ACHN (cell line): ENCODE measurements at places on chromosomes 12 and 14.
A peak's percentile ranks its signal among the peaks of the same experiment; 100 is the strongest.

- no peak for DNase-seq
These were observed 33.2 kb upstream of the CD69 start for GRCh38 chr12:9793779-9794395.

DNA sequence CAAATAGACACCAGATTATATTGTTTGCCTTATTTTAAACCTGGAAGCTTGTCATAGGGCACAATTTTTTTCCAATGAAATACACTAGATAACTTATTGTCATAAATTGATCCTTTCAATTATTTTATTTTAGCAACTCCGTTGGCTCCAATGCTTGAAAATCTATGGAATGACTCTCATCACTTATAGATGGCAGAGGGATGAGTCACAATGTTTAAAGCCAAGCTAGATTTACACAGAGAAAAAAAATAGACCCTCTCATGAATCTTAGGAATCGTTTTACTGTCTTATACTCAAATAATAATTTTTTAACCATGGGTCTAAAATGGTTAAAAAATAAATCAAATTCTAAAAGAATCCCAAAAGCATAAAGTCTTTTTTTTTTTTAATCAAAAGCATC is 1276.6 kb upstream of the FLRT2 start:
- no peak for DNase-seq

DNA sequence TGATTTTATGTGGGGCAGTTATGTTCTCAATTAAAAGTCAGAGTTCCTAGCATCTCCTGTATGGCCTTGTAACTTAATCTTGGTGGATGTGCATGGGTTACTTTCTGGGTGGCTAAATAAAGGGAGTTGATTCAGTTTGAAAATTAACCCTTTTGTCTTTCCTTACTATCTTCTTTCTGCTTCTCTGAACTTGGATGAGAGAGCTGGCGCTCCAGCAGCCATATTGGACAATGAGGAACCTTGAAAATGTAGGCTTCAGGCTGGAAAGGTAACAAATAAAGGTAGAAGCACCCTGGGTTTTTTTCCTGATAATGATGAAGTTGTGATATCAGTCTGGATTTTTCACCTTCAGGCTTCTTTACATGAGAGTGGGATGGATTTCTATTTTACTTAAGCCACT is 714.1 kb upstream of the TMEM132C start:
- DNase-seq = no peak

DNA sequence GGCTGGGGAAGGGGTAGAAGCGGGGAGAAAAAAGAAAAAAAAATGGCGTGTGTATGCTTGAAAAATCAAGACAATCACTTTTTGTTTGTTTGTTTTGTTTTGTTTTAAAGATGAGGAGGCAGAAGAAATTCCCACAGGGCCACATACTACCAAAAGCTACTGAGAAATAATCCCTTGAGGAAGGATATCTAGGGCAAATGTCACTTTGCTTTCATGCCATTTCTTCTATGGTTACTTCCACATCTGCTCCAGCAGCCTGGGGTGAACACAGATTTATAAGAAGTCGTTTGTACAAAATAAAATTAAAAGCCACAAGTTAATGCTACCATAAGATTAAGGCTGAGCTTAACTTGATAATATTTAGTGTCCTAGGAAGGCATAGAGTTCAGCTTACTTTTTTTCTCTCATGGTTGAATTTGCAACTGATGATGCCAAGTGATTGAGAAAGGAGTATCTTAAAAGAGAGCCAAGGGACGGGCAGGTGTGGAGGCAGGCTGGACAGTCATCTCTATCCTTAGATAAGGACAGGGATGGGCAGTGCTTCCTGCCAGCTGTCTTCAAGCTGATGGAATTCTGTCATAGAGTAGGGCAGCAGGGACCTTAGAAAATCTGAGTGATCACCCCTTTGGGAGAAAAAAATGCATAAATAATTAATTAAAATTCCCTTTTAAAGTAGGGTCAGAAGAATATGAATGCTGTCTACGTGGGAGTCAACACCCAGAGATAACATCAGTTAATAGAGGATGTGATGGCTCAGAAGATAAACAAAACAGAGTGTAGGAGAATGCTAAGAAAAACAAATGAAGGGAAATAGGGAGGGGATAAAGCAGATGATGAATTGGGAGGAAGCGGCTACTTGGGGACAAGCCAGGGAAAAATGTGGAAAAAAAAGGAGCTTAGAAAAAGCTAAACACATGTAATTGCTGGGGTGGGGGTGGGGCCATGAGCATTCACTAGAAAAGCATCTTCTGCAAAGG is 57.1 kb downstream of the DYRK2 start:
- DNase-seq = no peak

GRCh38 chr14:71583194-71583593 is 349.0 kb upstream of the RGS6 start:
- DNase-seq = no peak

GRCh38 chr14:28704153-28704552 is 62.4 kb upstream of the FOXG1 start:
- no peak for DNase-seq

DNA sequence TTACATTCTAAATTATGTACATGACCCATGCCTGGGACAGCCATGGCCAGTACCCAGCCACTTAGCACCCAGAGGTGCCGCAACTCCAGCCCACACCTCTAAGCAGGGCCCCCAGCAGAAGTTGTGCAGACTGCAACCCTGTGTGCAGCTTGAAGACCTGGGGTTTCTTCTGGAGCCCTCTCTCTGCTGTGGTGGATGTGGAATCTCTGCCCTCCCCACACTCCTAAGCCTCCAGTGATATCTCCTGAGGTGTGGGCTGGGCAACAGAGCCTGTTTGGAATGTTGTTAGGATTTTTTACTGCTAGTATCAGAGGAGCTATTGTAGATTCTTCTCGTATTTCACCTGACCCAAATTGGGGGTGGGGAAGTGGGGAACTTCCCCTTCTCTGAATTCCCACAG is 59.4 kb upstream of the TUNAR start:
- no peak for DNase-seq

GRCh38 chr14:72432748-72433147 is 461.2 kb downstream of the DPF3 start:
- DNase-seq = no peak

GRCh38 chr12:115464111-115464581 is 780.2 kb upstream of the TBX3 start:
- no peak for DNase-seq

DNA sequence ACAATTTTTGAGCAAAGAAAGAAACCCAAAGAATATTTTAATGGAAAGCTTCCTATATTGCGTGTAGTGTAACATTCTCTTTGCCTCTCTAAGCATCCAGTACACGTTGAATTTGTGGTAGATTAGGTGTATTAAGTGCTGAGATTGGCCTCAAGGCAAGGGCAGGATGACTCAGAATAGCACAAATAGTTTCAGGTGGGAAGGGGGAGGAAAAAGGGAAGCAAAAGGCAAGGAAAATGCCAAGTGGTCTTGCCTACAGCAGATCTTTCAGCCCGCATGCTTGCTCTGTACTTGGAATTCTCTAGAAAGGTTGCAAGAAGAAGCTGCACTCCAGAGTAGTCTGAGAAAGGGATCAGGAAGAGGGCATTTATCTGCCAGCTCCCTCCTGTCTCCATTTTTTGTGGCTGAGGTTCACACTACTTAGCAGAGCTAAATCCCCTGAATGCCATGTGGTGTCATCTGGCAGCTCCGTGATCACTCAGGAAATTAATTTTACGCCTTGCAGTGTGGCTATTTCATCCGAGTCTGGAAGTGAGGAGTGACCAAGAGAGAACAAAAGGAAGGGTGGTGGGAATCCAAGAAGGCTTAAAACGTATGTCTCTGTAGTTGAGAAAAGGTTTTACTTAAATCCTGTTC is 28.5 kb downstream of the CDKN1B start:
- no peak for DNase-seq

DNA sequence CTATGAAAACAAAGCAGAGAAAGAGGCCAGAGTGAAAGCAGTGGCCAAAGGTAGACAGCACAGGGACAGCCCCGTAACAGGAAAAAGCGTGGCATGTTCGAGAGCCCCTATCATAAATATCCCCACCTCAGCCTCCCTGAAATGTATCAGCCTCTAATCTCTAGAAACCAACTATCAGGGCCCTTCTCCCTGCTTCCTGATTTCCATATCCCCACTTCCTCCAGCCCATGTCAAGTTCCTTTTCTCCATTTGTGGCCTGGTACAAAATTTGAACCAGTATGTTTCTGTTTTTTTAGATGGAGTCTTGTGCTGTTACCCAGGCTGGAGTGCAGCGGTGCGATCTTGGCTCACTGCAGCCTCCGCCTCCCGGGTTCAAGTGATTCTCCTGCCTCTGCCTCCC is 16.9 kb downstream of the DEPDC4 start:
- DNase-seq = no peak

- no peak for DNase-seq
These were observed 10.2 kb upstream of the CMKLR1 start for GRCh38 chr12:108349278-108349688.

- no peak for DNase-seq
These were observed 205.1 kb downstream of the ANO2 start for GRCh38 chr12:5739917-5740316.

GRCh38 chr12:108400481-108400880 is 61.4 kb upstream of the CMKLR1 start:
- DNase-seq = no peak

- DNase-seq = peak; percentile 72
These were observed 962 bp downstream of the LEMD3 start for GRCh38 chr12:65170209-65170881.

DNA sequence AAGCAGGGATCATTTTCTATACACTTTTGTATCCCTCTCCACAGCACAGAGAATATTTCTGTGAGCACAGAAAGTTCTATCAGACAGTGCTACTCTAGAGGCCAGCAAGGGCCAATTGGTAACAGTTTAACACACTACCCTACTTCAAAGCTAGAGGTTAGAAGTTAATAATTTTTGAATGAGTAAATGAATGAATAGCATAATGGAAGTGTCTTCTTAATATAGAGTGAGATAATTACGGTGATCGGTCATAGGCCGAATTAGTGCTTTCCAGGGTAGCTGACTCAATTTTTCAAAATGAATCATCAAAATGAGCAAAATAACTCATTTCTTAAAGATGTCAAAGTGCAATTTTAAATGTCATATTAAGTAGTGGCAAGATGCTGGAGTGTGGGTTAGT is 67.0 kb upstream of the CCDC198 start:
- DNase-seq = peak; percentile 45
